Substantia nigra (tissue), 51 donors: ENCODE measurements at places on chromosomes 11 and 22.

DNA sequence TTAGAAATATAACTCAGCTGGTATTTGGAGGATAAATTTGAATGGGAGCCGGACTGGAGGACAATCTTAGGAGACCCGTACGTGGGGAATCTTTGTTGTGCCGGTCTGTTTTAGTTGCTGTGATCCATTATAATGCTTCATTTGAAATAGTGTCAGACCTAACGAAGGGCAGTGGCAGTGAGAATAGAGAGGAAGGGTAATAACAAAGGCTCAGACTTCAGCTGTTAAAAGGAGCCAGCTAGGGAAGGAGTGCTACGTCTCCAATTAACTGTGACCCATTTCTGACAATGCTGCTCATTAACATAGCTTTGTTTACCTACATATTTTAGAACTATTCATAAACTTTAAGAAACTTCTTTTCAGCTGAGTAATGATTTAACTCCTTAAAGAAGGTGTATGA is 246.9 kb downstream of the OPCML start:
- DNase-seq: no peak

- no peak for DNase-seq
These were observed 14.1 kb upstream of the KCNQ1OT1 start for GRCh38 chr11:2713661-2714462.

- DNase-seq: no peak
These were observed 625.5 kb downstream of the JRKL start for GRCh38 chr11:97015327-97015726.

GRCh38 chr11:13168271-13168670 is 109.3 kb upstream of the BMAL1 start:
- no peak for DNase-seq
